CD4-positive, alpha-beta T cell treated with Interleukin-1 beta for 1 hour (primary cell): ENCODE measurements at places on chromosomes 7 and 10.
A peak's percentile ranks its signal among the peaks of the same experiment; 100 is the strongest.

GRCh38 chr7:155108144-155108901 is 38.2 kb downstream of the HTR5A start:
- DNase-seq, result no peak

DNA sequence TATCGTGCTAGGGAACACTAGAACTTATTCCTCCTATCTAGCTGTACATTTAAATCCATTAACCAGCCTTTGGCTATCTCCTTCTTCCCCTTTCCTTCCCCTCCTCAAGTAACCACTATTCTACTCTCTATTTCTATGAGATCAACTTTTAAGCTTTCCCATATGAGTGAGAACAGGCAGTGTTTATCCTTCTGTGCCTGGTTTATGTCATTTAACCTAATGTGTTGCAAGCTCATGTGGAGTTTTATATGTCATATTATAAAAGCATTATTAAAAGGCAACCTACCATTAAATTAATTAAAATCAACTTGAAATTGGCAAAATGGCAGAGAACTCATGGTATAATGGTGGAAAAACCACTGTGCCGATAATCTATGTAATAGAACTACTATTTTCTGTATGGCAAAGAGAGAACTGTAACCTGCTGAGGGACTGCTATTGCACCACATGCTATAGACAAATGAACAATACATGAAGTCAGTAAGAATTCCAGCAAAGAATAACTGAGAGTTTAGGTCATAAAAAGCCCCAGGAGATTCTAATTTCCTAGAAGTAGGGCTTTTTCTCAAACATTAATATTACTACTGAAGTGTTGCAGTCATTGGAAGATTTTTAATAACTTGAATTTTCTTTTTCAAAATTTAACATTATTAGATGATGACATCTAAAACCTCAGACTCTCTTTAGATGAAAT is 81.8 kb downstream of the LRRN3 start:
- no peak for DNase-seq

- DNase-seq, result no peak
Observed at GRCh38 chr7:100823534-100823933, 3.8 kb downstream of the EPHB4 start.

DNA sequence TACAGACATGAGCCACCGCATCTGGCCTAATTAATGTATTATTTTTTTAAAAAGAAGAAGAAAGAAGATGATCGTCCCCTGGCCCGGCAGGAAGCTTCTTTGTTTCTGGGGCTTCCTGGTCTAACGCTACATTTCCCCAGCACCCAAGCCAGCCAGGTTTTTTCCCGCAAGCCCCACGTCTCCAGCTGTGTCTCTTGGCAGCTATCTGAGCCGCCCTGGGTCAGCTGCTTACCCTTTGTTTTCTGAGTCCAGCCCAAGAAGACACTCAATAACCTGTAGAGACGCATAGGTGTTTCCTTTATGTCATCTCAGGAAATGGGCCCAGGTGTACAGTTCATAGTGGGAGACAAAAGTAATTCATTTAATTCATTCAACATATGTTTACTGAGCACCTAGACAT is 110.2 kb downstream of the MTPAP start:
- DNase-seq, result no peak

- peak; percentile 29 for DNase-seq
Observed at GRCh38 chr10:113126229-113127201, 176.5 kb downstream of the TCF7L2 start.

GRCh38 chr7:44541028-44541869 is at the start of gene NPC1L1:
Gene NPC1L1, minus strand, starts transcription at chr7:44541330. Its CDS starts 71 bp downstream, at chr7:44541259.
- no peak for DNase-seq

DNA sequence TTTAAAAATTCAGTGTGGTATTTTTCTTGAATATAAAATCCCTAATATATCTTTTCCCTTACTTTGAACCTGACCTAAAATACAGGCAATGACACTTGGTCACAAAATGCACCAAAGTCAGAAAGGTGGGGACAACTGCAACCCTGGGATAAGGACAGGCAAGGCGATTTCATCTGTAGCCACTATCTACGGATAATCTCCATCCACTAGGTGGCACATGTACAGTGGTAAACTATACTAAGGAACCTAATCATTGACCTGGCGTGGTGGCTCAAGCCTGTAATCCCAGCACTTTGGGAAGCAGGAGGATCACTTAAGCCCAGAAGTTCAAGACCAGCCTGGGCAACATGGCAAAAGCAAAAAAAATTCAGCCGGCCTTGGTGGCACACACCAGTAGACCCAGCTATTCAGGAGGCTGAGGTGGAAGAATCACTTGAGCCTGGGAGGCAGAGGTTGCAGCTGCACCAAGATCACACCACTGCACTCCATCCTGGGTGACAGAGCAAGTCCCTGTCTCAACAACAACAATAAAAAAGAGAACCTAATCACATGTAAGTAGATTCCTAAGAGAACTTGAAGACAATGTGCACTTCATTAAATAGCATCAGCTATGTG is 98.9 kb downstream of the KMT2C start:
- DNase-seq, result peak; percentile 56
